Iris pigment epithelial cell (primary cell): ENCODE measurements at places on chromosomes 5 and 9.

DNA sequence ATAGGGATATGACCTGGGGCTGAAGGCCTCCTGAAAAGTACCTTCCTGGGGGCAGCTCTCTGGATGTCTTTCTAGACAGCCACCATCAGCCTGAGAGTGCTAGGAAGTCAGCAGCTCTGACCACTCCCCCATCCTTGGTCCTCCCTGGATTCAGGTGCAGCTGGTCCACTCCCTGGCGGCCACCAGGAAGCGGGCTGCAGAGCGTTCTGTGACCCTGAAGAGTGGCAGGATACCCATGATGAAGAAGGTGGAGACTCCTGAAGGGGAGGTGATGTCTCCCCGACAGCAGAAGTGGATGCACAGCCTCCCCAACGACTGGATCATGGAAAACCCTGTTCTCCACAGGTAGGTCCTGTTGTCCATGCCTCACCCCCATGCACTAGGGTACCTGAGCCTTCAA lies 1.8 kb downstream of the CCDC180 start:
- DNase-seq = no peak

GRCh38 chr5:107542831-107543231 lies 127.9 kb downstream of the EFNA5 start:
- DNase-seq = peak; percentile 91

DNA sequence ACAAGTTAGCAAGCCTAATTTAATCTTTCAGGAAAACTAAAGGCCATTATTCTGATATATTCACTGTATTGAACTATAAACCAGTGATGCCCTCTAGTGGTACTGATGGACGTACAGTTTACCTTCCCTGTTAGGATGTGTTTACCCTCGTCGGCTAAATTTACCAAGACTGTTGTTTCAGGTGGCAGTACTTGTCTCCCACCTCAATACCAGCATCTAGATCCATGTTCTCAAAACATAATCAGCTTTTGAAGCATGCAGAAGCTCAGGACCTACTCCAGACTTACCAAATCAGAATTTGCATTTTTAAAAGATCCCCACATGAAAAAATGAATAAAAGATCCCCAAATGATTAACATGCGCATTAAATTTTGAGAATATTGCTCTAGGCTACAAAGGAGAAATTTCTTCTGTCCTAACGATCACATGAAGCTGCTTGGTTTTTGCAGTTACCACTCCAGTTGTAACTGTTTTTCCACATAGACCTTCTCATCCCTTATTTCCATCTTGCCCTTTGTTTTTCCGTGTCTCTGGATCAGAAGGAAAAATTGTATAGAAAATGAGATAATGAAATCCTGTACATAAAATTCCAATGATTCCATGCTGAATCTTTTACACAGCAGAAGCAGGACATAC lies 3.2 kb upstream of the BAAT start:
- peak; percentile 49 for DNase-seq

GRCh38 chr5:95611396-95611795 lies 8.5 kb upstream of the GPR150 start:
- DNase-seq = no peak

DNA sequence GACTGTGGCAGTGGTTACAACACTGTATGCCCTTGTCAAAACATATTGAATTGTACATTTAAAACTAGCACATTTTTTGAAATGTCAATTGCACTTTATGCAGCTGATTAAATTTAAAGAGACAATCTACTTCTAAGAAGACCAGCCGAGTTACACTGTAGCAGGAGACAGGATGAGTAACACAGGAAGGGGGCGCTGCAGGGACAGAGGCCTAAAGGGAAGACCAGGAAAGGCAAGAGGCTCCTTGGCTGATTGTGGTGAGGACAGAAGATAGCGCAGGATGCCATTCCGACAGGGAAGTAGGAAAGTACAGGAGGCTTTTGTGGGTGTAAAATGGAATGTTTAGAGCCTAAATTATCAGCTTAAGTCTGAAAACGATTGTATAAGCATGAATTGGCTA lies 28.2 kb upstream of the PPP2R2B start:
- no peak for DNase-seq

DNA sequence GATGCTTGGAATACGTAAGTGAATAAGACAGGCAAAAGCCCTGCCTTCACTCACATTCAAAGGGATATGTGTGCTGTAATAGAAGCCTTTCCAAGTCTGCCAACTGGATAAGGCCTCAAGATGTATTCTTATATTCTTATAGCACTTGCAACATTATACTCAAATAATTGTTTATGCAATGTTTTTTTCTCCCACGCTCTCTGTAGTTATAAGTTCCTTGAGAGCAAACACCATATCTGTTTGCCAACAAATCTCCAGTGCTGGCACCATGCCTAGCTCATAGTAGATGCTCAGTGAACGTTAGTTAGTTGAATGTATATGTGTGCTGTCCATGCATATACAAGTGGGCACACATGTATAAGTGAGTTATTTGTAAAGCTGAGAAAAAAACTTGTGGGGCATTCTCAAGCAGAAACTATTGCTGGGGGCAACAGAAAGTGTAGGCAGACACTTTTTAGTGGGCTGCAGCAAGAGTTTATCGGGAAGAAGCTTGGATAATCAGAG lies 125.1 kb downstream of the RPS23 start:
- no peak for DNase-seq

GRCh38 chr5:120958877-120959485 lies 494.9 kb downstream of the PRR16 start:
- no peak for DNase-seq

DNA sequence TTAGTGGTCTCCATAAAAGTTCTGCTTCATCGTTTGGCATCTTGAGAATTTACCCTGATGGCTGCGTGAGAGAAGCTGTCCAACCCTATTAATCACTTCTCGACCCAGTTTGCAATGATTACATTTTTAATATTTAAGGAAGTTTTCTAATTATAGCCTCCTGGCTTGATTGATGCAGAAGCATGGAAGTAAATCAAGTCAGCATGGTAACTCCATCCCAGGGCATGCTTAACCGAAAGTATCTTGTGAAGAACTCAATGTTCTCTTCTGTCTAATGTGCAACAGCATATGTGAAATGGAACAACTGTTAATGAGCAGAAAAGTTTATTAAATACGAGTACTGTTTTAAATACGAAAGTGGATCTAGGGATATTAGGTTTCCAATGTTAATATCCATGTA lies 278.9 kb upstream of the CD180 start:
- DNase-seq = no peak

DNA sequence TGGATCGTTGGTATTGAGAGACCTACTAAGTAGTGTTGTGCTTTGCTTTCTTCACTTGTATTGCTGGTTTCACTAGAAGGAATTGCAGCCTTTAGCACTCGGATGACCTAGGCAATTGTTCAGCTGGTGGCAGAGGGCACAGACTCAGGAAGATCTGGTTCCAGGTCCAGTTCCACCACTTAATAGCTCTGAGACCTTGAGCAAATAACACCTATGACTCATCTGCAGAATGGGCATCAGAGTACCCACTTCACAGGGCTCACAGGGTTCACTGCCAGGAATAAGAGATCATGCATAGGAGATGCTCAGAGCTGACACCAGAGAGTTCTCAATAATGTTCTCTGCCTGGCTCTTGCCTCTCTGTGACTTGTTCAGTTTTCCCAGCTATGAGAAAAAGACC lies 133.6 kb downstream of the SIL1 start:
- no peak for DNase-seq

DNA sequence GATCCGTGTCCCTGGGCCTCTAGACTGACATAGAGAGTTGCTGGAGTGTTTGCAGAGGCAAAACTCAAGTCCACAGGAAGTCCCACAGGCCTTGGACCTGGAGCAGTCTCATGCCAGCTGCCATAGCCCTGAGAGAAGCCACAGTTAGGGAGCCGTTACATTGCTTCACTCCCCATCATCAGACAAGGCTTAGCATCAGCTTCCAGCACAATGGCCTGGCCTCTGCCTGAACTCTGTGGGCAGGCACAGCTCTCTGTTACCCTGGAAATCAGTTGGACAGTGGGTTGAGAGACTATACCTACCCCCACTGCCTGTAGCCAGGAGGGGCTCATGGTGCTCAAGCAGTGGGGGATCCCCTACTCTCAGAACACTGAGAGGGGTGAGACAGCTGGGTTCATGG lies 16.2 kb upstream of the C9orf72 start:
- peak; percentile 28 for DNase-seq

GRCh38 chr5:178902849-178903248 lies 7.1 kb downstream of the ZFP2 start:
- peak; percentile 20 for DNase-seq

DNA sequence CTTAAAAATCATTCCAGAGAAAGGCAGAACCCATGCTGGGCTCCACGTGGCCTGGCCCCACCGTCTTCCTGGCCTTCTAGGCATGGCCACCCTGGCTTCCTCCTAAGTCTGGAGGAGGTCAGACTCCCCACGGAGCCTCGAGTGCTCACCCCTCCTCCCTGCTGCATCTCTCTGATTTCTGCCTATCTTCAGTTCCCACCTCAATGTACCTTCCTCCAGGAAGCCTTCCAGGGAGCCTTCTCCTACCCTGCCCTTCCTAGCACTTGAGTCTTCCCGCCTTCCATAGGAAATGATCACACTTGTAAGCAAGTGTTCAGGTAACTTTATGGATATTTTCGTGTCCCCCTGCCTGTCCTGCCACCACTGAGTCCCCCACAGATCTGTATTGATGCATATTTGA lies 92.0 kb downstream of the MVB12B start:
- no peak for DNase-seq

DNA sequence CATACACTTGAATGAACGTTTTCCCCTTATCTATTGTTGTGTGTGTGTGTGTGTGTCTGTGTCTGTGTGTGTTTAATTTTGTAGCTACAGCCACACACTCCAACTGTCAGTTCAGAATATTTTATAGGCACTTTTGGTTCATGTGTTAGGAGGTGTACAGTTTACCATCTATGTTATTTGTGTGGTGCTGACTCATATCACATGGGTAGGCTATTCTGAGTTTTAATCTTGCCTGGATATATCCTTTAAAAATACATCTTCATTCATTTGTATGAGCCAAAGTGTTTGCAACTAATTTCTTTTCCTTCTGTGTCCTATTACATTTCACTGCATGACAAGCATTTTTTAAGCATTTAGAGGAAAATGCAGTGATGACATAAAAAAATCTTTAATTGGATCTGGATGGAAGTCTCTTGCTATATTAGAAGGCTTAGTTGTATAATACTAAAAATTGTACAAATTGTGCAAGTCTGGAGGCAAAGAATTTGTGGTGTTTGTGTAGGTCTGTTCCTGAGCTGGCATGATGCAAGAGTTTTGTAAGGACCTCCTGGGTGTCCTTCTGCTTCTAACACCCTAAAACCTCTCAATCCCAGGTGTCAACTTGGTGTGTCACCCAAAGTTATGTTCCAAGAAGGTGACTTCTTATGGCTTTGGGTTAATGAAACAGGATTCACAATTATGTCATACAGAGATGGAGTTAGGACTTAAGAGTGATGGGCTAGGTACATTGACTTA lies 52.4 kb upstream of the HMHB1 start:
- peak; percentile 34 for DNase-seq

GRCh38 chr9:27413511-27414219 lies 110.4 kb upstream of the IFNK start:
- peak; percentile 23 for DNase-seq

- DNase-seq = no peak
Observed at GRCh38 chr9:87095951-87096350, 148.6 kb upstream of the GAS1 start.
